ENCODE measurements at places on chromosomes 12 and 14. TPM values are rescaled to one million over a fixed set of nuclear protein-coding genes. Genes with fewer than 3 reads are reported as not detected.
A peak's percentile ranks its signal among the peaks of the same experiment; 100 is the strongest.

Gene RNFT2
- 11.6 TPM for total RNA-seq

DNA sequence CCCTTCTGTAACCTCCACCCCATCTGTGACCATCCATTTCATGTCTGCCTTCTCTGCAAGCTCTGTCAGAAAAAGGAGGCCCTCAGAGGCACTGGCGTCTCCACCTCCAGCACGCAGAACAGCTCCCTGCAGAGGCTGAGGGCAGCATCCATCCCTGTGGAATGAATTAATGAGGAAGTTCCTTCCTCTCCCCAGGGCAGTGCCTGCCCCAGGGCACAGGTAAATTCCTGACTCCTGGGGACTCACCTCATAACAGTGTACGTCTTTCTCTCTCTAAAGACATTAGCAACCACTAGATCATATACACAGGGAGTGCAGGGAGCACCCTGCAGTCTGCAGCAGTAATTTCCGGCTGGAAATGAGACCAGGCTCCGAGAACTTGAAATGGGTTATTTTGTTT, 155.0 kb upstream of the TMEM132C start:
- no peak overlapping the region for H3K27ac ChIP-seq
- no peaks in the 10 kb centered on the region for H3K4me1 ChIP-seq
- DNase-seq, result no peak
- no peaks in the 10 kb centered on the region for H3K36me3 ChIP-seq

GRCh38 chr14:61545726-61546455, 149.4 kb upstream of the HIF1A start:
- H3K27ac ChIP-seq, result peak overlapping the region; percentile 74
- peaks cover 74% of the 10 kb centered on the region for H3K36me3 ChIP-seq
- no peaks in the 10 kb centered on the region for H3K27me3 ChIP-seq
- peaks cover 21% of the 10 kb centered on the region for H3K4me1 ChIP-seq
- DNase-seq, result no peak

Gene SOX5
- total RNA-seq, result not detected

DNA sequence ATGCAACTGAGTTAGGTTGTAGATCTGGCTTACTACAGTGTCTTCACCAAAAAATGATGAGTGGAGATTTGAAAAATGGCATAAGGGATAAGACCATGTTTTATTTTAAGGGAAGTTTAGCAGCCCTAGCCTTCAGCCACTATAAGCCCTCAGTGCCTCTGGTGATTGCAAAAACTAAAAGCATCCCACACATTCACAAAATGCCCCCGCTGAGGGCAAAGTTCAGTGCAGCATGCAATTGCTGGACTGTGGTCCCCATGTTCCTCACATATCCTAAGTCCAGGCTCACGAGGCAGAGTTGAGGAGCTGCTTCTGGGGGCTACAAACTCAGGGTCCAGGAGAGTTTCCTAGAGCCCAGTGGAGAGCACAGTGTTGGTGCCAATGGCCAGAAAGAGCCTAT, 29.6 kb upstream of the NCOR2 start:
- peaks cover 8% of the 10 kb centered on the region for H3K4me1 ChIP-seq
- no peak overlapping the region for H3K4me3 ChIP-seq
- DNase-seq, result no peak
- H3K36me3 ChIP-seq, result no peaks in the 10 kb centered on the region

Gene ZNF26
- total RNA-seq, result 19.8 TPM

DNA sequence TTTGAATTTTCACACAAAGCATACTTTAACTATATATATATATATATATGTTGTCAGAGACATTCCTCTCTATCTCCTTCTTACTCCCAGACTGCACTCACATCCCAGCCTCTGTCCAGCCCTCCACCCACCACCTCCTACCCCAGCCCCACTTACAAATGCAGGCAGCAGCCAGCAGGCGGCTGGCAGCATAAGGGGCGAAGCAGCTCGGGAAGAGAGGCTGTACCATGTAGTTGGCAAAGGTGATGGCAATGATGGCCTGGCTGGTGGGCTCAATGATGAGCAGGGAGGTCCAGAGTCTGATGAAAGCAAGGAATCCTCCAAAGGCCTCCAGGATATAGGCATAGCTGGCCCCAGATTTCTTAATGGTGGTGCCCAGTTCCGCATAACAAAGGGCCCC, 2.5 kb downstream of the SLC7A7 start:
- no peak overlapping the region for H3K27ac ChIP-seq
- no peak overlapping the region for H3K4me3 ChIP-seq
- no peak for DNase-seq
- no peaks in the 10 kb centered on the region for H3K36me3 ChIP-seq

Gene TROAP
- total RNA-seq, result 46.6 TPM

Gene ERP27
- total RNA-seq, result 2.3 TPM

DNA sequence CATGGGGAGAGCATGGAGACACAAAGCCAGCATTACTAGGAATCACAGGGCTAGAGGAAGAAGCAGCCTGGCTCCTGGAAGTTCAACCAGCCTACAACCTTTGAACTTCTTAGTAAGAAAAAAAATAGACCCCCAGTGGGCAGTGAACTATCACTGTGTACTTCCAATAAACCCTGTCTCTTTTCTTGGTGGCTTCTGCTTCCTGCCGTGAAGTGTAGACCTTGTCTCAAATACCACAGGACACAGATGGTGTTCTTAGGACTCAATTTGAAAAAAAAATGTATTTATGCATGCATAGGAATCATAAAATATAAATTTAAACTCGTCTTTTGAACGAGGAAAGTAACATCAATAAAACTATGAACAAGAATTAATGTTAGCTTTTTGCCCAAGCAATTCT, 3.6 kb upstream of the PTGER2 start:
- peak overlapping the region; percentile 48 for H3K27ac ChIP-seq
- H3K27me3 ChIP-seq, result peaks cover 13% of the 10 kb centered on the region
- peaks cover 60% of the 10 kb centered on the region for H3K4me1 ChIP-seq
- peaks cover 12% of the 10 kb centered on the region for H3K36me3 ChIP-seq
- H3K4me3 ChIP-seq, result no peak overlapping the region

Gene ITFG2
- total RNA-seq, result 25.8 TPM

DNA sequence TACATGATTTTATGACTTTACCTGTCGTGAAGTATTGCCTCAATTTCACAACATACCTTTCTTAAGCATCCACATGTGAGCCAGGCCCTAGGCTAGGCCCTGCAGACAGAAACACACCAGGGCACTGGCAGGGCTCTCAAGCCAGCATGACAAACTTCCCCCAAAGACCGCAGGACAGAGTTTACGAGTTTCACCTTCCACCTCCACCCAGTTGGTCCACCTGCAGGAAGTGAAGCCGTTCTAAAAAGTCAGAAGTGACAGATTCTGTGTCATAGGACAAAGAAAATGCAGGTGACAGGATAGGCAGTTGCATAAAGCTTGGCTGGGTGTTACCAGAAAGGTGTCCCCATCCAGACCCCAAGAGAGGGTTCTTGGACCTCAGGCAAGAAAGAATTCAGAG, 382.3 kb downstream of the PCNX1 start:
- peak; percentile 46 for DNase-seq
- H3K27me3 ChIP-seq, result no peaks in the 10 kb centered on the region
- H3K4me3 ChIP-seq, result no peak overlapping the region
- no peaks in the 10 kb centered on the region for H3K36me3 ChIP-seq
- H3K27ac ChIP-seq, result no peak overlapping the region
- peaks cover 18% of the 10 kb centered on the region for H3K4me1 ChIP-seq

Gene DLK1
- total RNA-seq, result not detected

- H3K27ac ChIP-seq, result no peak overlapping the region
- no peak for DNase-seq
- no peaks in the 10 kb centered on the region for H3K36me3 ChIP-seq
- H3K4me3 ChIP-seq, result no peak overlapping the region
Observed at GRCh38 chr12:65565601-65566560, 258.4 kb upstream of the HMGA2 start.

DNA sequence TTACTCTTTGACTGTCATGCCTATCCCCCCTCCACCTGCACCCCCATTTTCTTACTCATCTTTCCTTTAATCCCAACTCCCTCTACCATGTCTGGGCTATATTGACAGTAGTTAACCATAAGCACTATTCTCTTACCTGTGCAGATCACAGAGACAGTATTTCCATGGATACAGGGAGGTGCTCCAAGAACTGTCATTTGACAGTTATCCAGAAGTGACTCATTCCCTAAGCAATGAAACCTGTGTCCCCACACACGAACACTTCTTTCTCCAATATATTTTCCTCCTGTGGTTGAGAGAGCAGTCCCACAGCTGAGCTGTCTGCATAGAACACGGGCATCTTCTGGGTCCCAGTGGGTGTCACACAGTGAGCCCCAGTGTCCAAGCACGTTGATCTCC, 68.8 kb downstream of the CD163L1 start:
- no peaks in the 10 kb centered on the region for H3K4me1 ChIP-seq
- H3K36me3 ChIP-seq, result no peaks in the 10 kb centered on the region
- no peak for DNase-seq
- H3K4me3 ChIP-seq, result no peak overlapping the region

GRCh38 chr12:11758510-11759493, 109.3 kb downstream of the ETV6 start:
- no peak overlapping the region for H3K4me3 ChIP-seq
- peak overlapping the region; percentile 53 for H3K27ac ChIP-seq
- H3K4me1 ChIP-seq, result peaks cover 40% of the 10 kb centered on the region
- peaks cover 22% of the 10 kb centered on the region for H3K36me3 ChIP-seq
- no peaks in the 10 kb centered on the region for H3K27me3 ChIP-seq
- peak; percentile 54 for DNase-seq

Gene ADGRD1
- 0.65 TPM for total RNA-seq

- H3K27me3 ChIP-seq, result peaks cover 12% of the 10 kb centered on the region
- H3K4me1 ChIP-seq, result peaks cover 4% of the 10 kb centered on the region
- H3K4me3 ChIP-seq, result no peak overlapping the region
Observed at GRCh38 chr12:21989819-21990412, 48.7 kb upstream of the ABCC9 start.

DNA sequence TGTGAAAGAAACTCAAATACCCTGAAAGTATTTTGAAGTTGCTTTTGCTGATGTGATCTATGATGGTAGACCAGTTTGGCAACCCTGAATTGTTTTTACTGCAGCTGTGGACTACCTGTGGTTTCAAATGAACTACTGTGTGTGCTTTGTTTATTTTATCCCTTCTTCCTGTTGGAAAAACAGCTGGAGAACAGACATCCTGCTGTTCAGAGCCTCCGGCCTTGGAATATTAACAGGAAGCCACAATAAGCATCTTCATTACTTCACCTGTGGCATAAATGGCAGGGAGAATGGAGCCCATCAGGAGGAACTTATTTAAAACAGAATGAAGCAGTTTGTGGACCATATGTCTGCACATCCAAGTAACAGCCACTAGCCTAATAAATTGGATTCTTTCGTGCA, 104.8 kb downstream of the DUSP6 start:
- H3K27me3 ChIP-seq, result peaks cover 3% of the 10 kb centered on the region
- H3K4me3 ChIP-seq, result no peak overlapping the region
- H3K4me1 ChIP-seq, result peaks cover 50% of the 10 kb centered on the region

Gene KLRC2
- 2.5 TPM for total RNA-seq

DNA sequence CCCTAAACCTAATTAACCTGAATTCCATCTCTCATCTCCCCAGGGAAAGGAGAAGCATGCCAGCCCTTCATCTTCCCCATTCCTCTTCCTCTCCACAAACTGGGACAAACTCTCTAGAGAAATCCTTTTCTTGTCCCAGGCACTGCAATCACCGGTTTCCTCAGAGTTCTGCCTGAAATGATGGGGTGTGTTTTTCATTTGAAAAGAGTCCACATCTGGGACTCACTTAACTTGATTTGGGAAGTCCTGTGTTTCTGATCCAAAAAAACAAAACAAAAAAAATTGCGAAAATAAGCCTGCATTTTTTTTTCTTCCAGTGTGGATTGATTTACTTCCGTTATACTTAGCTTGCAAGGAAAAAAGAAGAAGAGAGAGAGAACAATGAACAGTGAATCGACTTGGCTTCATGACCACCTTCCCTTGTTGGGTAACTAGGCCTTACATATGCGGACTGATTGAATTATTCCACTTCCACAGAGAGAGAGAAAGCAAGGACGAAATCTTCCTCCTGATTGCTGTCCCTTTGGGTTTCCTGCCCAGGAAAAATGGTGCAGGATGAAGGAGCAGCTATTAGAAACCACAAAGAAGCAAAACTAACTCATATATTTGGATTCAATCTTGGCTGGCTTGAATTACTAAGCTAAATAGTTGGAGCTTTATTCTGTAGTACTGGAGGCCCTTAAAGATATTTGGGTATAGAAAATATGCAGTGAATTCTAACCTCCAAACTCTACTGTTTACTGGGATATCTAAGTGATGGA, 506.2 kb upstream of the TBX3 start:
- H3K4me3 ChIP-seq, result no peak overlapping the region
- DNase-seq, result no peak
- H3K4me1 ChIP-seq, result no peaks in the 10 kb centered on the region

DNA sequence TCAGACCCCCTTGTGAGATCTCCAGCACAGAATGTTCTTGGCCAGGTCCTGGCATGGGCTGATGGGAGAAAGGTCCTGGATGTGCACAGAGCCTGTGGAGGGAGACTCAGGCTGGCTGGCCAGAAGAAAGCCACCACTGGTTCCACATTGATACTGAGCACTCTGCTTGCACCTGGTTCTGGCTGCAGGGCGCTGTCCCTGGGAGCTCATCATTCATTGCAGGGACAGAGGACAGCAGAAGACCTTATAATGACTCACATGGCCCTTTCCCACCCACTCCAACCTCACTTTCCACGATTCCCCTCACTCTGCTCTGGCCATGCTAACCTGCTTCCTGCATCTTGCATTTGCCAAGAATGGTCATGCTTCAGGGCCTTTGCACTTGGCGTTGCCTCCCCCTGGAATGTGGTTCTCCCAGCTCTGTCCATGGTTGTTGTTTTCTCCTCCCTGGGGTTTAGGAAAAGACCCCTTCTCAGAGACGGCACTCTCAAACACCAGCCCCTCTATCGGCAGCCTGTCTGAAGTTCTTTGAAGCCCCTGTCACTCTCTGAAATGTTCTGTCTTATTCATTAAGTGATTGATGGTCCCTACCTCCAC, 10.3 kb downstream of the KRT7 start:
- H3K36me3 ChIP-seq, result no peaks in the 10 kb centered on the region
- no peak overlapping the region for H3K4me3 ChIP-seq
- peaks cover 2% of the 10 kb centered on the region for H3K27me3 ChIP-seq
- peak overlapping the region; percentile 90 for H3K27ac ChIP-seq
- H3K4me1 ChIP-seq, result peaks cover 23% of the 10 kb centered on the region

DNA sequence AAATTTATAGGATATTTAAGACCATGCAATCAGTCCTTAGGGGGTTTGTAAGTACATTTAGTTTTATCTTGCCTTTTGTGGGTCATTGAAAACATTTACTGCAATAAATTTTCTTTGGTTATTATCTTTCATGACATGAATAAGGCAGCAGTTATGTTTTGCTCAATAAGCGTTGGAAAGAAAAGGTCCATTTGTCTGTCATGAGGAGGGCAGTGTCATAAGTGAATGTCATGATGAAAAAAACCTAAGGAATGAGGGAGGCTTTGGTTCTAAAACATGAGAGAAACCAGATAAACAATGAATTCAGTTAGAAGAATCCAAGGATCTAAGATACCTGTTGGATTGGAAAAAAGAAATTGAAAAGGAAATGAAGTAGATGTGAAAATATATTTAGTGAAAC, 209.4 kb downstream of the NAV3 start:
- DNase-seq, result no peak
- H3K27me3 ChIP-seq, result no peaks in the 10 kb centered on the region
- no peaks in the 10 kb centered on the region for H3K36me3 ChIP-seq
- H3K27ac ChIP-seq, result no peak overlapping the region
- no peak overlapping the region for H3K4me3 ChIP-seq

- peaks cover 2% of the 10 kb centered on the region for H3K36me3 ChIP-seq
- no peak for DNase-seq
- no peak overlapping the region for H3K27ac ChIP-seq
- peaks cover 41% of the 10 kb centered on the region for H3K4me1 ChIP-seq
Observed at GRCh38 chr12:53994264-53995001, 5.5 kb upstream of the HOXC9 start.

GRCh38 chr12:62632411-62632918, 165.8 kb downstream of the MON2 start:
- peaks cover 14% of the 10 kb centered on the region for H3K4me1 ChIP-seq
- peaks cover 54% of the 10 kb centered on the region for H3K27me3 ChIP-seq
- no peak for DNase-seq

All from activated CD8-positive, alpha-beta T cell treated with anti-CD3 and anti-CD28 coated beads for 36 hours (primary cell).